ENCODE measurements at places on chromosomes 11 and 22.
A peak's percentile ranks its signal among the peaks of the same experiment; 100 is the strongest.

GRCh38 chr11:44782478-44782877 lies 55.7 kb downstream of the TSPAN18 start:
- no peak for DNase-seq

DNA sequence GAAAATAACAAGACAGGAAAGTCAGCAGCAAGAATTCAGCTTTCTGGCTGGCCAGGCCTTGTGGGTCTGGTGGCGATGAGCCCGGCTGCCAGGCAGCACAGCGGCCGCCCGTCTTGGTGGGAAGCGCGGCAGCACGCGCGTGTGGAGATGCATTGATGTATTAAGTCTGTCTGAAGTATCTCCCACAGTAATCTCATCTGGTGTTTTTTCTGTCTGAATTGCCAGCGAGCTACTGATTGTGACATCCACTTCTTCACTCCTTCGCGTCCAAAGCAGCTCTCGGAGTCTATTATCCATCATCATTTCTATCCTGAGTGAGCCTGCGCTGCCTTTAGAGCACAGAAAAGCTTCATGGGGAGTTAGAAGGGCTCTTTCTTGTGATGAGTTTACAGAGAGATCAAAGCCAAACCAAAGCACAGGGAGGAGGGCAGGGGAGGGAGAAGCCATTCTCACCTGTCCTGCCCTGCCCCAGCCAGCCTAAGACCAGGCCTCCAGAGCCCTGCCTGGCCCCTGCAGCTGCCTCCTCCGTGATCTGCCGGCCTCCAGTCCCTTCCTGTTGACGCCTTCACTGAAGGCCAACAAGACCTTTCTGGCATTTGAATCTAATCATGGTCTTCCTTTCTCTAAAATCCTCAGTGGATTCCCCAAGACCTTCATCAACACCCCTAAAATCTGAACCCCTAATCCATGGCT lies 1419.0 kb downstream of the TBC1D22A start:
- DNase-seq, result no peak

GRCh38 chr22:23277583-23278295 lies 97.4 kb downstream of the BCR start:
- DNase-seq, result no peak

DNA sequence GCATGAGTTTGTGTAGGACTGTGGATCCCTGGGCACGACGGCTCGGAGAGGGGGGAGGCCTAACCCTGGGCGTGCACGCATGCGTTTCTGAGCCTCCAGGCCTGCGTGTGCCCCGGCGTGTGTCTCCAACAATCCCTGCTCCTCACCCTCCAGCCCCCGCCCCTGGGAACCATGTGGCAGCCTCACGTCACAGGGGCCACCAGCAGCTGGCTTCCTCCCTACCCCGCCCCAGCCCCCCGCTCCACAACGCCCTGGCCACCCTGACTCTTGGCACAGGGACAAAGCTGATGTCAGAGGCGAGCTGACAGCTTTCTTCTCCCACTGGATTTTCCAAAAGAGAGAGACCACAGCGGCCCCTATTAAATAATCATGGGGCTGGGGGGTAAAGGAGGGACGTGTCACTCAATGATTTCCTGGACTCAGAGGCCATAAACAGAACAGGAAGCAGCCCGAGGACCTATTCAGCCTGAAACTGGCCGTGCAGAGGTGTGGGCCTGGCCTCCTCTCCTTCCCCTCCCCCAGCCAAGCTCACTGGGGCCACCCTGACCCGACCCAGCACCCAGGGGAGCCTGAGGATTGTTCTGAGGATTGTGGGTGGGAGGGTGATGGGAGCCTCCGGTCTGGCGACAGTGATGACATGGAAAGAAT lies 6.8 kb upstream of the LIF start:
- DNase-seq, result peak; percentile 52

- DNase-seq, result no peak
These were observed 41.0 kb downstream of the C11orf71 start for GRCh38 chr11:114359342-114359741.

DNA sequence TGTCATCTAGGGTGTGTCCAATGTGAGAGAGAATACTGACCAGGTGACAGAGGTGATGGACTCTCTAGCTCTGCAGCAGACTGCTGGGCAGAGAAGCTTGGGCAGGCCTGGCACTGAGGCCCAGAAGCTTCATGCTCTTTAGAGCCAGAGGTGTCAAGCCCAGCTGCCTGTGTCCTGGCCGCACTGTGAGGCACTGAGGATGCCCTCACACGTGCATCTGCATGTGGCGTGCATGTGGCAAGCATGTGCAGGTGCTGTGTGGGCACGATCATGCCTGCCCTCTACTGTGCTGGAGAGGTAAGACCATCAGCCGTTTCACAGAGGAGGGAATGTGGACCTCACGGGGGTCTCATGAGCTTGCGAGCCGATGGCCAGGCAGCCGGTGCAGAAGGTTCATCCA lies 15.8 kb upstream of the TXNRD2 start:
- no peak for DNase-seq

GRCh38 chr11:58887452-58887851 lies 42.9 kb upstream of the GLYATL2 start:
- DNase-seq, result no peak

DNA sequence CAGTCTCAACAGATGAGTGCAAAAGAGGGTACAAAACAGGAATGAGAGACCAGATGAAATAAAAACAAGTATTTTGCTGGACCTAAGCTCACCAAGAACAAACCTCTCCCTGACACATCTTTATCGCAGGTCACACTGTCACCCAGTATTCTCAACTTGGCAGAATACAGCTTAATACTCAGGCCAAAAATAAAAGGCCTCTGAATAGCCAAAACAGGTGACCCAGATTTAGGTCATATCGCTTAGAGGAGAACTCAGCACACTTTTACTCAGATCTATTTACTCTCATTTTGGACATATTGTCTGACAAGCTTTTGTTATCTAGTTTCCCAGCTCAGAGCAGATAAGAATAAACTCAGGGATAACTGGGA lies 216.9 kb upstream of the SYN3 start:
- no peak for DNase-seq

DNA sequence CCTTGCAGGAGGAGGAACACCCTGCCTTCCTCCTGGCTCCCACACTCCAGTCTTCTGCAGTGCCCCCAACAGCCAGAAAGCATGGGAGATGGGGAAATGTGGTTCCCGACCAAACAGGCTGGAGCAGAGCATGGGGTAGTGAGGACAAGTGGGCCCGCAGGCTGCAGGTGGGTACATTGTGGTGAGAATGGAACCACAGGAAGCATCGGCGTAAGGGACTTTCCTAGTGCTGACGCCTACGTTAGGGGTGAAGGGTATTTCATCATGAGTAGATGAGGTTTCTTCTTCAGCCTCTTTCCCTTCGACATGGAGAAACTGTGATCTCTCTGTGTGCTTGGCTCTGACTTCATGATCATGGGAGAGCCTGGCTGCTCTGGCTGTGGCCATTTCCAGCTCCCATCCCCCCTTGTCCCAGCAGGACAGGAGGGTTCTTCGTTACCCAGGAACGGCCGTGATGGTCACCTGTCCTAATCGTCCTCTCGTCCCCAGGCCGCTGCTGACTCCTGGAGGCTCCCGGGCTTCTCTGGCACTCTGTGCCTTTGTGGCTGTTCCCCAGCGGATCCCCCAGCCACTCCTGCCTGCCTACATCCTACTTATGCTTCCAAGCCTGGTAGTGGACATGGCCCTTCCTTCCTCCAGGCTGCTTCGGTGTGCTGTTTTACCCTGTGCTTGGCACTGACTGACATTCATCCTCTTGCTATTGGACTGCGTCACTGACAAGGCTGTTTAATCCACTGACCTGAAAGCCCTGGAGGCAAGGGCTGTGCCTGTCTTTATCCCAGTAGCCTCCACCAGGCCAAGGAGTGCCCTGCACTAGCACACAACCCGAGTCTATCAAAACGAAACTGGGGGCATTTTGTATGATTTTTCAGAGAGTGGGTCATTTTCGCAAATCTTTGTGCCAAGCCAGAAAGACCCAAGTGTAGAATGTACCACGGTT lies 65.2 kb upstream of the CECR2 start:
- peak; percentile 79 for DNase-seq

- no peak for DNase-seq
These were observed 22.1 kb downstream of the ASCL2 start for GRCh38 chr11:2248242-2248641.

DNA sequence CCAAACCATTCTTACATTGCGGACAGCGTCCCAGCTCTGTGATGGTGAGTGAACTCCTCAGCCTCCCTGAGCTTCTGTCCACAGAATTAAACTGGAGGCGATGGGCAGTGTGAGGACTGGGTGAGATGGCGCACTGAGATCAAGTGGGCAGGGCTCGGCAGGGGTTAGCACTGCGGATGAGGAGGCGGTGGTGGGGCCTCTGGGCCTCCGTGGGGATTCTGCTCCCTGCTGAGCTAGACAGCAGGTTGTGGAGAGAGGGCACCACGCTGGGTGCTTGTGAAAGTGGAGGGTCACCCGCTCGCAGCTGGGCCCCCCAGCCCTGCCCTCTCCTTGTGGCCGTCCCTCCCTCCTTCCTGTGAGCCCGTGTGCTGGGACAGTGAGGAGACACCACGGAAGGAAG lies 25.6 kb upstream of the PARVG start:
- no peak for DNase-seq

- no peak for DNase-seq
These were observed 22.0 kb upstream of the CPT1A start for GRCh38 chr11:68863553-68864265.

GRCh38 chr11:69059985-69060384 lies 11.3 kb downstream of the TPCN2 start:
- DNase-seq, result no peak

DNA sequence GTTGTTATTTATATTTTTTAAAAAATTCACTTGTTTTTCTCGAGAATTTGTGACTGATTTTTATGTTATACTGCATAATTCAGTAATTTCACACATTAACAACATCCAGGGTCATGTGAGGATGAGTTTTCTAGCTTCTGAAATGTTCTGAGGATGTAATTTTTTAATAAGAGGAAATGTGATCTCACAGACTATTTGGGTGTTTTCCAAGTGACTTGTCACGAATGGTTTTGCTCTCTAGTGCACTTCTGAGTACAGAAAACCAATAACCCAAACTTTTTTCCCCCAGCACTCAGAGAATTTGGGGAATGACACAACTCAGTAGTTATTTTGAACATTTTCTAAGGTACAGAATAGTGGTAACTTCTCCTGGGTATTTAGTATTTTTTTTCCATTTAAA lies 821.1 kb upstream of the ARHGAP42 start:
- no peak for DNase-seq

DNA sequence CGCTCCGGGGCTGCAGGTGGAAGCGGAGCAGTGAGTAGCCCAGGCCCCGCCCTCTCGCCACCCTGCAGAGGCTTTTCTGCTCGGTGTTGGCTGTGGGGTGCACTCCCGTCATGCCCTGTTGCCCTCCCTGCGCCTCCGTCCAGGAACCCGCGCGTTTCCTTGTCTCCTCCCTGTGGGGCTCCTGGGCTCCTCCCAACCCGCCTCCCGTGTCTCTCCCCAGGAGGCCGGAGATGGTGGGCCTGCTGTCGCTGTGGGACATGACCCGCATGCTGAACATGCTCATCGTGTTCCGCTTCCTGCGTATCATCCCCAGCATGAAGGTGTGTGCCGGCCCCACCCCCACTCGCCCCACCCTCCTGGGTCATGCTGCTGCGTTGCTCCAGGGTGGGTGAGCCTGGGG lies 32.4 kb downstream of the TPCN2 start:
- no peak for DNase-seq

DNA sequence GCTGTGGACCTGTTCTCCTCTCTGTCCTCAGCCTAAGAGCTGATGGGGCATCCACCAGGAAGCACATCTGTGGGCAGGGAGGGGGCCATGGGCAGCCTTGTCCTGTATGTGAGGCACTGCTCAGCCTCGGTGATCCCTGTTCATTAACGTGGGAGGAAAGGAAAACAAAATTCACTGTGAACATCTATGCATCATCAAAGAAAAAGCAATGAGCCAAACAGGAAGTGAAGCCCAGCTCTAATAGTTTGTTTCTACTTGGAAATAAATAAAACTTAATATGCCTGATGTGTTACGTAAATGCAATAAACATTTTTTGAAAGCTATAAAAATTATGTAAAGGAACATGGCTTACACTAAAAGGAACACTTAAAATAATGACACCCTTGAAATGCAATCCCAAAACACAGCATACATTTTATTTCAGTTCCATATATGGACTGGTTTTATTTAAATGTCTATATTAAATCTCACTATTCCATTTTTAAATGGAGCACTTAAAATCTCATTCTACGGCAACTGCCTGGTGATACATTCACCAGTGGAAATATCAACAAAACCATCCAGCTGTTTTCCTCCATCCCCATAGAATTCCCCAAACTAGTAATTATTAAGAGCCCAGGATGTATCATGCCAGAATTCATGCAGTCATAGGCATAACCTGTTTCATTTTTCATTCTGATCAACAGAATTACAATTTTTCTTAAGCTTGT lies 78.3 kb downstream of the ZNF280B start:
- no peak for DNase-seq

- DNase-seq, result no peak
These were observed 255.5 kb upstream of the B3GAT1 start for GRCh38 chr11:134667505-134667904.

DNA sequence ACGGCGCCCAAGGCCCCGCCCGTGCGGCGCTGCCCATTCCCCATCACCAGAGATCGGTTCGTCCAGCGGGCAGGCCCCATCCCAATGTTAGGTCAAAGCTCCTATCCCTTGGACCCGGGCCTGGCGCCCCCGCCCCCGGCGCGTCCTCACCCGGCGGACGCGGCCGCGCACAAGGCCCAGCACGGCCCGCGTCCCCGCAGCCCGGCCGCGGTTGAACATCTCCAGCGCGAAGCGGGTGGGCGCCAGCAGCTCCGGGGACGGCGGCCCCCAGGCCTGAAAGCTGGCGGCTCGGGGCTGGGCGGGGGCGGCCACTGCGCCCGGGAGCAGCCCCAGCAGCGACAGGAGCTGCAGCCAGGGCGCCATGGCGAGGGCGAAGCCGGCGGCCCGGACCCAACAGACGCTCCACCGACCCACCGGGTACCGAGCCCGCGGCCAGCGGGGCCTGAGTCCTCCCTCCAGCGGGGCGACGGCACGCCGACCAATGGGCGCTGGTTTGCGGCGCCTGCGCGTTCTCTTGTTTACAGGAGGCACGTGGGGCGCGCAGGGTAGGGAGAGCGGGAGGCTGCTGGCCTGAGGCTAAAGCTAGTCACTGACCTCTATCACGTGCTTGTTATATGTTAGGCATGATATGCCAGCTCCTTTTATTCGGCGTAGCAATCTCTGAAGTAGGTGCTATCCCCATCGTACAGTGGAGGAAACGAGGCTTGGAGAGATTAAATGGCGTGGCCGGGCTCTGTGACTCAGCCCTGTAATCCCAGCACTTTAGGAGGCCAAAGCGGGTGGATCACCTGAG lies at the start of gene CTSF:
CTSF (minus strand) TSS at position 483 of the 793 bp plus-strand sequence; CDS start at position 363, 120 bp downstream.
- peak; percentile 74 for DNase-seq

DNA sequence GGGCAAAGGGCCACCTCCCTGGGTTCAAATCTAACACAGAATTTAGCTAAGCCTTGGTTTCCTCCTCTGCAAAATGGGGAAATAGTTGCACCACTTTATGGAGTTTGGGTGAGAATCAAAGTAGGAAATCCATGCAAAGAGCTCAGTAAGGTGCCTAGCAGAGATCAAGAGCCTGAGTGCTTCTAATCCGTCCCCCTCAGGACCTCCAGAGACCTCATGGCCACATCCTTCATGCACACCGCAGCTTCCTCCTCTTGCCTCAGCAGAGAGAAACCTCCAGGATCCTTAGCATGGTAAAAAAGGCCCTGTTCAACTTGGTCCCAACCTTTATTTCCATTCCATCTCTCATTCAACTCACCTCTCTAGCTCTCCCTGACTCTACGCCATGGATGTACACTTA lies 37.8 kb upstream of the NAV2 start:
- no peak for DNase-seq
